Caco-2 (cell line): ENCODE measurements at places on chromosomes 1 and 21. TPM values are rescaled to one million over a fixed set of nuclear protein-coding genes. Genes with fewer than 3 reads are reported as not detected.
A peak's percentile ranks its signal among the peaks of the same experiment; 100 is the strongest.

GRCh38 chr1:53090227-53091147 is 28.5 kb downstream of the PODN start:
- no peak for DNase-seq

Gene RXFP4
- not detected in 2 replicates for total RNA-seq

DNA sequence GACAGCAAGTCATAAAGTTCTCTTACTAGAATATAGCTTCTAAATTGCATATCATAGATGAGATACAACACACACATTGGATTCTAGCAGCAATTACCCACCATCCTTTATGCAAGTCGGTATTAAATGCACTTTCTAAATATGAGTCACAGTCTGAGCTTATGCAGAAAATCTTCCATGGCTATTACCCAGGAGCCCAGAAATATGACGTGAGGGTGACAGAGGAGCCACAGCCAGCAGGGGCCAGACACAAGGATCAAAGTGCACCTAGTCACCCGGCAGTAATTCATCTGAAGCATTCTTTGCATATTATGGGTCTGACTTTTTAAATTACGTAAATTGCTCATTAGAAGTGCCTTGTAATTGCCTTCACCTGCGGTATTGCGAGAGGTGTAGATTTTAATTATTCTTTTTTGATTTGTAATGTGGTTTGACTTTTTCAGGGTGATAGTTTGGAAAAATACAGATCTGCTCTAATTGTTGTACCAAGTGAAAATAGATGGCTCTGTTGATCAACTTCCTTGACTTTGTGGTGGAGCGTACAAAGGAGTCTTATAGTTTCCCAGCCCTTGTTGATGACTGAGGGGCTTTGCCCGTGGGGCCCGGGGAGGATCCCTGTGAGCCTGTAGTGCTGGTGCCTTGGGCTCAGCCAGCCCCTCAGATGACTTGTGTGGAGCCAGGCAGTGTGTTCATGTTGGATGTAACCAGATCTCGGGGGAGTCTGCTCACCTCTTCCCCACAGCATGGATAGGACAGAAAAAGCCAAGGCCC is 470.0 kb upstream of the VAMP3 start:
- DNase-seq = peak; percentile 19

DNA sequence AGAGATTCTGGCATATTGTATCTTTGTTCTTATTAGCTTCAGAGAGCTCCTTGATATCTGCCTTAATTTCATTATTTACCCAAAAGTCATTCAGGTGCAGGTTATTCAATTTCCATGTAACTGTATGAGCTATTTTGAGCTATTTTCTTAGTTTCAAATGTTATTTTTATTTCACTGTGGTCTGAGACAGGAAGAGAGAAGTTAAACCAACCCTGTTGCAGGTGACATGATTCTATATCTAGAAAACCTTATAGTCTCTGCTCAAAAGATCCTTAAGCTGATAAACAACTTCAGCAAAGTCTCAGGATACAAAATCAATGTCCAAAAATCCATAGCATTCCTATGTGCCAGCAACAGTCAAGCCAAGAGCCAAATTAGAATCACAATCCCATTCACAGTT is 1644.0 kb upstream of the B3GALT2 start:
- DNase-seq = no peak

DNA sequence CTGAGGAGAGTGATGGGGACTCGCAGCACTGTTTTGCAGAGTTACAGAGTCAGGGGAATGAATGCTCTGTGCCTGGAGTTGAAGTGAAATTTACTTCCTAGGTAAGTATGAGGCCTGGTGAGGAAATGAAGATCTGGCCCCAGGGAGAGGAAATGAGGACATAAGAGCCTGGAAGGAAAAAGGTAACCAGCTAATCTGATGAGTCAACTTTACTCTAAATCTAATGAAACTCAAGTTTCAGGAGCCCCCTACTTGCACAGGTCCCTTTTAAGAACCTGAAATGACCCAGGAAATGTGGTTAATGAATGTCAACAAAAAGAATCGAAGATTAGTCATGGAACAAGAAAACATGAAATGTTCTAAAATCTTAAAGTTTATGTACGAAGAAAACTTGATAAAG is 599.0 kb downstream of the AGBL4 start:
- no peak for DNase-seq

- DNase-seq = no peak
Observed at GRCh38 chr1:173417563-173417962, 59.6 kb upstream of the PRDX6 start.

- DNase-seq = no peak
Observed at GRCh38 chr1:156492591-156493080, 7.9 kb downstream of the MEF2D start.

Gene NLRP3
- total RNA-seq = not detected in 2 replicates

DNA sequence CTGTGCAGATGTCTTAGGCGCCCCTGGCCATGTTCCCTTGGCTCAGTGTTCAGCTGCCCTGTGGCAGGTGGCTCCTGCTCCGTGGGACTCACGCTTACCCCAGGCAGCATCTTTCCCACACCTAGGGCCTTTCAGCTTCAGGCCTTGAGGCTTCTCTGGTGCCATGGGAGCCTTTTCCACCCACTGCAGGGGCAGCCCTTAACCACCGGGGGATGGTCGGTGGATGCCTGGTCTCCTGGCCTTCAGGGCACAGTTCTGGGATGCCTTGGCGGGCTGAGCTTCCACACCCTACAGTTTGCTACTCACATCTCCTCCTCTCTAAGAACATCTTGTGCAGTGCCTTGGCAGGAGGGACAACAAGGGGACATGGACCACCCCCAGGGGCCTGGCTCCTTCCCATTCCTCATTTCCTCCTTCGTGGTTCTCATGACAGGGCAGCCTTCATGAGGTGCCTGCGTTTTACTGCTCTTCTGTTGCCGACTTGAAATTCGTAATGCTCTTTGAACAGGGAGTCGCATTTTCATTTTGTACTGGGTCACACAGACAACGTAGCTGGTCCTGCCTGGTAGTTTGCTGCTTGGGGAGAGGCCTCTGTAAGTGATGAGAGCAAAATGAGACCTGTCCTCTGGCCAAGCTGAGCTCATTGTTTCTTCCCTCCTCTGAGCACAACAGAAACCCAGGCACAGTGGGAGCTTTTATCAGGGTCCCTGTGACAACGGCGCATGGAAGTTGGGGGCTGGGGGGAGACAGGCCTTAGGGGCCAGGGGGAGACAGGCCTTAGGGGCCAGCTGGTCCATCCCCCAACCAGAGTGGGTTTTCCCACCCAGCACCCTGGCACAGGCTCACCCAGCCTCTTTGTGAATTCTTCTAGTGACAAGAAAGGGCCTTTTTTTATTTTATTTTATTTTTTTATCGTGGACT is 62.0 kb upstream of the NEK2 start:
- no peak for DNase-seq

Gene SLC35A3
- total RNA-seq = 16.9 and 17.4 TPM in 2 replicates

DNA sequence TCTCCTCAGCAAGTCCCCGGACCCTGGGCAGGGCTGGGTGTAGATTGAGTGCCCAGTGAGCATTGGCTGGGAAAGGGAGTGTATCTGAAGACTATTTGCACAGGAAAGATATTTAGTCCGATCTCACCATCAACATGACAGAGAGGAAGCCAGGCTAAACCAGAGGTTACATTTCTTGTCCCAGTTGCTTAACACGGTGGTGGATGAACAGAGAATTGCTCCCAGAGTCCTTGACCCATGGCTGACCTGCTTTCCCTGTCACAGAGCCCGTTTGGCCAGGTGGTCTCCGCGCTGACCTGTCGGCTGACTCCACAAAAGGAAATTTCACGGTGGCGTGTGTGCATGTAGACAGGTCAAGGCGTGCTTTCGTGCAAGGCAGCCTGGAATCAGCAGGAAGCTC is 83.5 kb downstream of the BEND5 start:
- no peak for DNase-seq

GRCh38 chr1:125087691-125088090 is 3902.9 kb downstream of the SRGAP2C start:
- DNase-seq = no peak

Gene SMPDL3B
- 11.3 and 11.7 TPM in 2 replicates for total RNA-seq

DNA sequence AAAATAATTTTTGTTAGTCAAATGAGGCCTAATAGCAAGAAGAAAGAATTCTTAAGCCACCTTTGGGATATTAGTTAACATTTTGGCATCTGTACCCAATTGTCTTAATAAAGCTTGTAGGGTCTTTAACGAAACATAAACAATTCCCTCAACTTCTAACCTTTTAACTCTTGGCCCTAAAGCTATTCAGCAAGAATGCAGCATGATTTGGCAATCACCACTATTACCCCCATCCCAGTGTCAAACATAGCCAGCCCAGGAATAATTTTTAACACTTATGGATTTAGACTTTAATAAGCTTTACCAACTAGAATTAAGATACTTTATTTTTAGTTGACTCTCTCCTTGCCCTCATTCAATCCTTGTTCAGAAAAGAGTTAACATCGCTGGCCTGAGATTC is 2.5 kb upstream of the SLC16A4 start:
- DNase-seq = no peak

Gene GRIK1
- total RNA-seq = not detected in 2 replicates

Gene KCNK2
- 0.18 and 0.49 TPM in 2 replicates for total RNA-seq

Gene CLDN17
- not detected in 2 replicates for total RNA-seq
